ENCODE measurements at places on chromosomes 5 and 9.

GRCh38 chr9:1216532-1216931 is 166.4 kb downstream of the DMRT2 start:
- no peak for DNase-seq

- no peak for DNase-seq
These were observed 147.9 kb downstream of the DMRT2 start for GRCh38 chr9:1198085-1198484.

GRCh38 chr5:1507961-1508658 is 15.7 kb downstream of the LPCAT1 start:
- DNase-seq: no peak

GRCh38 chr5:99045871-99046270 is 117.1 kb upstream of the CHD1 start:
- no peak for DNase-seq

DNA sequence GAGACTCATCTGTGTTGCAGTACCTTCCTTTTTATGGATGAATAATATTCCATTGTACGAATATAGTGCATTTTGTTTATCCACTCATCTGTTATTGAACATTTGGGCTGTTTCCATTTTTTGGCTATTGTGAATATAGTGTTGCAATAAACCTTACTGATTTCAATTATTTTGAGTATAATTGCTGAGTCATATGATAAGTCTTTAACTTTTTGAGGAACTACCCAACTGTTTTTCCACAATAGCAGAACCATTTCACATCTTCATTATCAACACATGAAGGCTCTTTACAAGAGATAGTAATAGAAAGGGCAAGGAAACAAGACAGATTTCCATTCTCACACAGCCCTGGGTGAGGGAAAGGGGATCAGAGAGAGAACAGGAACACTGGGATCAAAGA is 329.2 kb downstream of the RAB3C start:
- no peak for DNase-seq

DNA sequence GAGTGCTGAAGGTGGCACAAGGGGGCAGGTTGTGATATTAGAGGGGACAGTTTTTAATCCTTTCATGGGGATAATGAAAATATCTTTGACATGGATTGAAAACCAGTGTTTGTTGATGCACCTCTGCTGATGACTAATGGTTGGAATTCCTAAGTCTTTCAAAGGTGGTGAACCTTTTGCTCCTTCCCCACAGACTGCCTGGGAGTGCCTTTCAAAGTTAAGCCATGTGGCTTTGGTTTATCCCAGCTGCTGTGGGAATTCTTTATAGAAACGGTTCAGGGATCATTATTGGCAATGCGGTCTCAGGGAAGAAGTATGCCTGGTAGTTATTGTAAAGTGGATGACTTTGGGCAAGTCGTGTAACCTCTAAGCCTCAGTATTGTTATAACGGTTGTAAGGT is 45.7 kb downstream of the PIP5K1B start:
- DNase-seq: no peak

GRCh38 chr5:13566871-13567339 is 377.6 kb downstream of the DNAH5 start:
- DNase-seq: no peak

GRCh38 chr5:58921159-58921558 is 338.3 kb downstream of the RAB3C start:
- no peak for DNase-seq

GRCh38 chr5:22596404-22596970 is 256.7 kb downstream of the CDH12 start:
- no peak for DNase-seq

DNA sequence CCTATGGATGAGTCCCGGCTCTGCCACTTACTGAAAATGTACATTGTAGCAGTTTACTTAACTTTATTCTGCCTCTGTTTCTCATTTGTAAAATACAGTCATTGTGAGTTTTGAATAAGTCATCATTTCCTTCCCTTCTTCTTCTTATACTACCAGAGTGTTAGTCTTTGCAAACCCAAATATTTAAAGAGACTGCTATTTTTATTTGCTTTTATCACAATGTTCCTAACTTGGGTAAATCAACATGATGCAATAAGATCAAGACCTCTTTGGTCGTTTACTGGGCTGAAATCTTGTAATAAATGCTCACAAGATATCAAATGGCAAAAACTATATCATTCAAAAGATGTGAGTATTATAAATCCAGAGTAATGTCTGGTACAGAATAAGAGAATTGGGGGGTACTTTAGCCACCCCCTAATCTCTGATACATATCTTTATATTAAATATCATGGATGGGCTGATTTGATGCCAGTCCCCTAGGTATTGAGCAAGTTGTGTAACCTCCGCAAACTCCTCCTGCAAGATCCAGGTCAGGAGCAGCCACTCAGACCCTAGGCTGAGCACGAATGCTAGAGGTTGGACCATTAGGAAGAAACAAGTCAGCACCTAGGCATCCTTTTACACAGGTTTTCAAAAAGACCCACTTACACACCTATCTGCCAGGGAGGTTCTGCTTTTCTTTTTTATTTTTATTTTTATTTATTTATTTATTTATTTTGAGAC is 13.3 kb upstream of the GLDC start:
- no peak for DNase-seq

GRCh38 chr9:124458441-124458840 is 8.2 kb downstream of the ADGRD2 start:
- DNase-seq: no peak

DNA sequence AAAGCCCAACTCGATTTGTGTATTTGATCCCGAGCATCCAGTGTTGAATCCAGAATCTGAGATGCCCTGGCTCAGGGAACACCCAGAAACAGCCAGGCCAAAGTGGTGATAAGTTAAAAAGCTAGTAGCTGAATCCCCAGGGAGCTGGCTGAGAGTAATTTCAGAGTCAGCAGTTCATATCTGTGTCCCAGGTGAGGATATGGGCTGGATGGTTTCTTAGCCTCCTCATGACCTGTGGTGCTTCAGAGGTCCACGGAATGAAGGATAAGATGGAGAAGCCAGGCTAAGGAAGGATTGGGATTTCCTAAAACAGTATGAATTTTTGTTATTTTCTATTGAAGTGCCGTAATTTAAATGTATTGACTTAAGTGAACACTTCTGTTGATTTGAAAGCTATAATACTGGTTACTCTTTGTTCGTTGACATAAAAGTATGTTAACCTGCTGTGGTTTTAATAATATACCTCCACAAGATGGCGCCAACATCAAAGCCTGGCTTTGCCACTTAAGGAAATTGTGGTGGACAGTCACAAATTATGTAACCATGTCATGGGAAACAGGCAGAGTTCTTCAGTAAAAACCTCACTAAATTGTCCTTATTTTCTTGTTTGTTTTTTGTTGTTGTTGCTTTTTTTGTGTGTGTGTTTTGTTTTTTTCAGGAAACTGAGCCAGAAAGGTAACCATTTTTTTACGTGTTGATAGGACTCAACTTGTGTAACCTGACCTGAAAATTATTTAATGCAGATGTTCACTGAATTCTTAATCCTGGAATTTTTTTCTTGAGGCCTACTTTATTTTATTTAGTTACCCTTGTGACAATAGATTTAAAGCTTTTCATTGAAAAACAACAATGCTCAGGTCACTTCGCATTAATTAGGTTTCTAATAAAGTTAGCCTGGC is 11.4 kb downstream of the MTAP start:
- DNase-seq: peak; percentile 87

GRCh38 chr9:74255489-74255984 is 241.6 kb upstream of the RORB start:
- no peak for DNase-seq

DNA sequence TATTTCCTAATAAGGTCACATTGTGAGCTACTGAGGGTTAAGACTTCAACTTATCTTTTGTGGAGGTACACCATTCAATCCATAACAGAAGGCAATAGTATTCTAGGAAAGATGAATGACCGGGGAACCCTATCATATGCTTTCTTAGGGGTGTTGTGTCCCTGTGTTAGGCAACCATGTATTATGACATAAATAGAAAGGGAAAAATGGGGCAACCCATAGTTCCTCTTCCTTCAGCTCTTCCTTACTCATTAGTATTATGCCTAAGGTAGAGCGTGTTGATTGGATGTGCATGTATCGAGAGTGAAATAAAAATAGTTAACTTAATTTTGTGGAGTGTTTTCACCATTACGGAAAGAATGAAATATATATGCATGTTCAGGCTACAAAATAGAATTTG is 6.0 kb upstream of the CCNJL start:
- no peak for DNase-seq

DNA sequence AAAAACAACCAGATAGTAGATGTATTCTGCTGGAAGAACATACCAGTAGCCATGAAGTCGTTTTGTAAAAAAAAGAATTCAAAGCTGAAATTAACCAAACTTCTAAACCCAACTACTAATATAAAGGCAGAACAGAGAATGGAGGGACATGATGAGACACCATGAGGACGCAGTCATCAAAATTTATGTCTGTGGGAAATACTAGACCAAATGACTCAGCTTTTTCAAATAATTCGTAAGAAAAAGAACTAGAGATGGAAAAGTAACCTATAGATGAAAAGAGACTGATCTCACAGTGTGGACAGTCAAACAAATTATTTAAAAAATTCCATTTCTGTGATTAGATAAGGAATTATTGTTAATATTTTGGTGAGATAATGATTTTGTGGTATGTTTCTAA is 10.3 kb downstream of the TTC23L start:
- no peak for DNase-seq

DNA sequence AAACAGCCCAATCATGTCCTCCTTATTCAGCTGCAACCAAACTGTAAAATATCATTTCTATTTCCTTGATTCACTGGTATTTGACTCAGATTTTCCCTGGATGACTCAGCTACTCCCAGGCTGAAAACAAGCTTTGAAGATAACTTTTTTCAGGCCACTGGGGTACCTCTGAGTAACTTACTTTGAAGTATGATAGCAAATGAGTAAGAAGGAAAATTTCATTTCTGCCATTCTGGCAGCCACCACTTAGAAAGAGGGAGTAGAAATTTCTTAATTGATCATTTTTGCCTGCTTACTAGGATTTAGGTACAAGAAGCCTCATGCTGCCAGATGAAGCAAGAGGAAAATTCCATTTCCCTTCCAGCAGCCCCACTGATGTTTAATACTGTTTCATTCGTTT is 247.4 kb downstream of the PRELID2 start:
- DNase-seq: no peak

DNA sequence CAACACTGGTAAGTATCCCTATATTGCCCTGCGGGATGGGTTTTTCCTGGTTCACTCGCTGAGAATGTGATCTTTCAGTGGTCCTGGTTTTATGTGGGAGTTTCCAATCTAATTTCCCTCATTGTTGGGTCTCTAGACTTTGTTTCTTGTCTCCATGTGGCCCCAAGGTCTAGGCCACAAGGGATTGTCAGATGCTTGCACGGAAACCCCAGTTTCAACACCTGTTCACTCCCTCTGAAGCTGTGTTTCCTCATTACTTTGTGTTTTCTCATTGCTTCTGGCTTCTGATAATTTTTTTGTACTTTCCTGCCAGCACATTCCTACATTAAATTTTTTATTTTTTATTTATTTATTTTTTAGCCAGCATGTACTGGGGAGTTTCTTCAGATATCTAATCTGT is 191.5 kb downstream of the TTLL11 start:
- DNase-seq: no peak

DNA sequence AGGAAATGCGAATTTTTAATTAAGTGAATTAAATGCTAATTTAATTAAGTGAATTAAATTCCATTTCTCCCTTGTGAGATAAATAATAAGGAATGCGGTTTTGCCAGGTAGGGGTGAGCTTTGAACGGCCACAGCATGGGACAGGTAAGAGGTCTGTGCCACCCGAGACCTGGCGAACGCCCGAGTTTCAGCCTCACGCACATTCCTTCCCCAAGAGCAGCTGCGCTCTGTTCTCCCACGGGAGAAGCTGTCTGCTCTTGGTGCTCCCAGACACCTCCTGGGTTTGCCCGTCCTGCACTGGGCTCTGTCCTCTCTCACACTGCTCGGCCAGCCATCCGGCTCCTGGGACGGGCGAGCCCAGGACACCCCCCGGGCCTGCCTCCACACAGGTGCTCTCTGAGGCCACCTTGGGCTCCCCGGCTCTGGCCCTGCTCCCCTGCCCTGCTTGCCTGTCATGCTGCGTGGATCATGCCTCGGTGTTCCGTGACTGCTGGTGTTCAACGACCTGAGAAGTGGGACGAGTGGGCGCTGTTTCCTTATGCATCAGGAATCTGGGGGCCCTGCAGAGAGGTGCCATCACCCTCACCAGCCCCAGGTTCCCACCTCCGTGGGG is 13.7 kb upstream of the CAMSAP1 start:
- DNase-seq: no peak

GRCh38 chr5:150069672-150070627 is 16.4 kb downstream of the CSF1R start:
- no peak for DNase-seq

- no peak for DNase-seq
These were observed 186.2 kb upstream of the GRAMD2B start for GRCh38 chr5:126236994-126237393.

- no peak for DNase-seq
These were observed 206.5 kb downstream of the PAX5 start for GRCh38 chr9:36827593-36827992.

- DNase-seq: no peak
These were observed 111.8 kb downstream of the CARTPT start for GRCh38 chr5:71830681-71831539.

DNA sequence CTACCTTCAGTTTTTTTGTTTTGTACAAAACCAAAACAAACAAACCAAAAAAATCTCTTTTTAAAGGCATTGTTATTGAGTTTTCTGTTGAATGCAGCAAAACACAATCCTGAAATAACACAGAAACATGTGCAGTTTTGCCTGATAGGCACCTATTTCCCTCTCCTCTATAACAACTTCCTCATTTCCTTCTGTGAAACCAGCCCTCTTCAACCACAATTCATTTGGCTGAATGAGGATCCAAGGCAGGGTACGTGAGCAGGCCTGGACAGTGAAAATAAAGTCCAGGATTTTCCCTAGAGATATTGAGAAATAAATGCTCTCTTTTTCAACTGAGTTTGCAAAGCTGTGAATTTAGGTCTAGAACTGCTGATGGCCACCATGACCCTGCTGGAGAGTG is 134.8 kb upstream of the LARP1 start:
- DNase-seq: no peak

DNA sequence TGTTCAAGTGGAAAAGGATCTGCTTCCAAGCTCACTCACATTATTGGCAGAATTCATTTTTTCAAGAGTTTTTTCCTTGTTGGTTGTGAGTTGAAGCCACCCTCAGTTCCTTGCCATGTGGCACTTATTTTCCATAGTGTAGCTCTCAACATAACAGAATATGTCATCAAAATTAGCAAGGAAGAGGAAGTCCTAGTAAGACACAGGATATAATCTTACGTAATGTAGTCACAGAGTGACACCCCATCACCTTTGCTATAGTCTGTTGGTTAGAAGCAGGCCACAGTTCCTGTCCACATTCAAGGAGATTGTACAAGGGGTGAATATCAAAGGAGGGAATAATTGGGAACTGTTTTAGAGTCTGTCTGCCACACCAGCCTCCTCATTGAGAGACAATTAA is 15.7 kb downstream of the IRGM start:
- no peak for DNase-seq

GRCh38 chr5:97229196-97229595 is 46.1 kb upstream of the RIOK2 start:
- DNase-seq: no peak

- no peak for DNase-seq
These were observed 52.2 kb downstream of the GKAP1 start for GRCh38 chr9:83765376-83765775.
